PC-3 (cell line): ENCODE measurements at places on chromosomes 12 and 14. TPM values are rescaled to one million over a fixed set of nuclear protein-coding genes. Genes with fewer than 3 reads are reported as not detected.
A peak's percentile ranks its signal among the peaks of the same experiment; 100 is the strongest.

GRCh38 chr12:1044199-1044598 lies 53.2 kb downstream of the ERC1 start:
- H3K4me1 ChIP-seq = peaks cover 53% of the 10 kb centered on the region
- peak; percentile 33 for DNase-seq
- H3K27ac ChIP-seq = peak overlapping the region; percentile 57
- H3K27me3 ChIP-seq = no peaks in the 10 kb centered on the region
- H3K4me3 ChIP-seq = no peak overlapping the region; the same call in 1 of the 2 replicates
- no peaks in the 10 kb centered on the region for H3K36me3 ChIP-seq

- H3K27me3 ChIP-seq = no peaks in the 10 kb centered on the region
- DNase-seq = peak; percentile 98
- H3K4me3 ChIP-seq = no peak overlapping the region; the same call in 1 of the 2 replicates
- 0 out of 2 replicates have a peak, but pooled peaks cover 5% of the 10 kb centered on the region for H3K36me3 ChIP-seq
- peak overlapping the region; percentile 88 for H3K27ac ChIP-seq
Observed at GRCh38 chr12:107344035-107344808, 250.9 kb upstream of the CRY1 start.

DNA sequence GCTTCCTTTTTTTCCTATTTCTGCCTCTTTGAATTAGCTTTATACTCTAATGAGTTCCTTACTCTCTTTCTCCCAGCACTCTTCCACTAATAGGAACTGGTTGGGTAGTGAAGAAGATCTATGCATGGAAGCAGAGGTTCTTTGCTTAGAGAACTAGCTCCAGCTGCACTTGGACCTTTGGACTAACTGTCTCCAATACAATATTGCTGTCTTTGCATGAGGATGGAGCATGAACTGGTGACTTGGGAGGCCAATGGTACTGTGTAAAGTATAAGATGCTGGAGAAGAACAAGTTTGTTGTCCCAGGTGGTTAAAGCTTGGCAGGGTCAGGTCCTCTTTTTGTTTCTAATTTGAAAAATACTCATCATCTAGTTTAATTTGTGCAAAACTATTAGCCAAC lies 2.4 kb upstream of the GLS2 start:
- H3K27me3 ChIP-seq = no peaks in the 10 kb centered on the region
- no peak for DNase-seq
- no peaks in the 10 kb centered on the region for H3K36me3 ChIP-seq

DNA sequence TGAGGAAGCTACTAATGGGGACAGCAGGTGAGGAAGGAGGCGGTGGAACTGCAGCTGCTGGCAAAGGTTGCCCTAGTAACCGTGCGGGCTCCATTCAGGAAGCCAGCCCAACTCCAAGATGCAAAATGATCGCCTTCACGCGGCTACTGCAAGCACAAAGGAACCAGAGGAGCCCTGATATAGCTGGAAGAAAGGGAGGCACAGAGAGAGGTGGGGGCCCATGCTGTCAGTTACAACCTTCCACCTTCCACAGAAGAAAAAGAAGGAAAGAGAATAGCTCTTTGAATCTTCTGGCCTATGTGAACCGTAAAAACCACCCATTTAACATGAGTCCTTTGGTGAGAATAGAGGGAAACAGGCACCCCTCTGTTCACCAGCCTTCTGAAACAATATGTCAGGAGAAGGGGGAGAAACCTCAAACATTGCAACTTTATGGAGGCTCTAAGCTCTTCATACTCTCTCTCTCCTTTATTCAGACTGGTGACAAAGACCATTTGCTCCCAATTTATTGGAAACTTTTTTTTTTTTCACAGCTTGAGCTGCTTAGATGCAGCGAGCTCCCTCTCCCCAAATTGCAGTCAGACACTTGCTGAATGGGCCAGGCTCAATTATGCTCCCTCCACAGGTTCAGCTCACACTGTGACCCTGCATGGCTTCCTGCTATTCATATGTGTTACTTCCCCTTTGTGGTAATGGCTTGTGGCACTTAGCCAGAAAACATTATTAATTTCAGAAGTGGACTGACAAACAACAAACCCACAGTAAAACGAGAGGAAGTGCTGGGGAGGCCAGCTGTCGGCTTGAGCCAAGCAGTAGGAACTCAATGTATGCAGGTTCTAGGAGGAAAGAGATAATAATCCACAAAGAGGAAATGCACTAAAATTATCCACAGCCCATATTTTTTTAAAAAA lies 6.2 kb downstream of the DUSP6 start:
- DNase-seq = peak; percentile 77
- H3K4me1 ChIP-seq = peaks cover 37% of the 10 kb centered on the region
- no peaks in the 10 kb centered on the region for H3K27me3 ChIP-seq

GRCh38 chr12:60522684-60523400 lies 927.0 kb downstream of the SLC16A7 start:
- H3K36me3 ChIP-seq = no peaks in the 10 kb centered on the region
- no peak overlapping the region for H3K4me3 ChIP-seq
- H3K4me1 ChIP-seq = no peaks in the 10 kb centered on the region
- DNase-seq = no peak
- H3K27ac ChIP-seq = no peak overlapping the region
- no peaks in the 10 kb centered on the region for H3K27me3 ChIP-seq

DNA sequence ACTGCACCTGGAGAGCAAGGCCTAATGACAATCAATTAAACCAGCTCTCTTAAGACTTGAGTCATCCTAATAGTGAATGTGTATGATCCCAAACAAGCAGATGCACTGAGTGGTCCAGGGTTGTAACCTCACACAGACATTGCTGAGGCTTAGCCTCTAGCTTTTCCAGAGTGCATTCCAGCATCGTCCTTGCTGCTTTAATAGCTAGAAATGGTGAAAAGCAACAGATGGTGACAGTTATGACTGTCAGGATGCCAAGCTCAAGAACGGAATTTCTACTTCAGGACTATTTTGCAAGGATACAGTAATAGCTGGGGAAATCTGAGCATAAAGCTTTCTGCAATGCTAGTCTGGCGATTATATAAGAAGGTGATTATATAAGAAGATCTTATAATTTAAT lies 34.6 kb downstream of the PTPRR start:
- H3K4me1 ChIP-seq = no peaks in the 10 kb centered on the region
- peaks cover 19% of the 10 kb centered on the region; the same call in 1 of the 2 replicates for H3K27me3 ChIP-seq
- no peak overlapping the region for H3K4me3 ChIP-seq
- no peak overlapping the region for H3K27ac ChIP-seq
- no peaks in the 10 kb centered on the region for H3K36me3 ChIP-seq
- DNase-seq = no peak

GRCh38 chr14:77324289-77324688 lies 3.5 kb downstream of the GSTZ1 start:
- no peaks in the 10 kb centered on the region for H3K27me3 ChIP-seq
- no peak overlapping the region for H3K27ac ChIP-seq
- no peaks in the 10 kb centered on the region for H3K36me3 ChIP-seq
- no peak overlapping the region for H3K4me3 ChIP-seq
- peaks cover 15% of the 10 kb centered on the region for H3K4me1 ChIP-seq

- H3K27ac ChIP-seq = peak overlapping the region; percentile 33
- peak; percentile 35 for DNase-seq
- peaks cover 14% of the 10 kb centered on the region for H3K4me1 ChIP-seq
- no peaks in the 10 kb centered on the region for H3K36me3 ChIP-seq
- no peaks in the 10 kb centered on the region for H3K27me3 ChIP-seq
- no peak overlapping the region for H3K4me3 ChIP-seq
Observed at GRCh38 chr14:103301512-103302354, 32.3 kb upstream of the EIF5 start.

- no peak for DNase-seq
- no peaks in the 10 kb centered on the region for H3K27me3 ChIP-seq
- no peaks in the 10 kb centered on the region for H3K36me3 ChIP-seq
- H3K4me1 ChIP-seq = peaks cover 10% of the 10 kb centered on the region; the same call in 1 of the 2 replicates
- no peak overlapping the region for H3K4me3 ChIP-seq
- H3K27ac ChIP-seq = no peak overlapping the region
Observed at GRCh38 chr14:32602699-32603098, 273.6 kb downstream of the AKAP6 start.

GRCh38 chr14:89750281-89750755 lies 204.2 kb downstream of the EFCAB11 start:
- H3K27ac ChIP-seq = no peak overlapping the region
- H3K36me3 ChIP-seq = no peaks in the 10 kb centered on the region
- H3K4me1 ChIP-seq = no peaks in the 10 kb centered on the region
- H3K4me3 ChIP-seq = no peak overlapping the region

DNA sequence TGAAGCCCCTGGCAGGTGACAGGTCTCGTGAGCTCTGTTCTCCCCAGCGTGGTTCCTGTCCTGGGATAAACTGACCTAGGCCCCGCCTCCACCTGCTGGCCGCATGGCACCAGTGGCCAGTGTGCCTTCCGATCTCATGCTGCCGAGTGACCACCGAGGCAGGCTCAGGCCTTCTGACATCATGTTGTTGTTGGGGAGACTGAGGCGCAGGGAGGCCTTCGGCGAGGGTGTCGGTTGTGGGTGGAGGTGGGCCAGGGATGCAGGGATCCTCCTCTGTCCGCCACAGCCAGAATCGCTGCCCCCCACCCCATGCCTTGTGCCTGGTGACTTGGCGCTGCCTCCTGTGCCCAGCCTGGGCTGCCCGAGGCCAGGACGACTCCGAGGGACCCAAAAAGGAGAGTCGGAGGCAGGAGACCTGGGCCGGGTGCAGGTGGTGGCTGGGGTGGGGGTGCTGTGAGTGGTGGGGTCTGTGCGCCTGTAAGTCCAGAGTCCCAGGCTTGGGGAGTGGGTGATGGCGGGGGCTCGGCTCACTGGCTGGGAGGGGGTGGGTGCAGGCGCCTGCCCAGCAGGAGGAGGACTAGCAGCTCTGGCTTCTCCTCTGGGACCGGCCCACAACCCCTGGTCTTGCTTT lies 24.3 kb downstream of the ASPG start:
- no peak for DNase-seq
- H3K4me3 ChIP-seq = no peak overlapping the region
- H3K36me3 ChIP-seq = no peaks in the 10 kb centered on the region
- no peaks in the 10 kb centered on the region for H3K27me3 ChIP-seq

DNA sequence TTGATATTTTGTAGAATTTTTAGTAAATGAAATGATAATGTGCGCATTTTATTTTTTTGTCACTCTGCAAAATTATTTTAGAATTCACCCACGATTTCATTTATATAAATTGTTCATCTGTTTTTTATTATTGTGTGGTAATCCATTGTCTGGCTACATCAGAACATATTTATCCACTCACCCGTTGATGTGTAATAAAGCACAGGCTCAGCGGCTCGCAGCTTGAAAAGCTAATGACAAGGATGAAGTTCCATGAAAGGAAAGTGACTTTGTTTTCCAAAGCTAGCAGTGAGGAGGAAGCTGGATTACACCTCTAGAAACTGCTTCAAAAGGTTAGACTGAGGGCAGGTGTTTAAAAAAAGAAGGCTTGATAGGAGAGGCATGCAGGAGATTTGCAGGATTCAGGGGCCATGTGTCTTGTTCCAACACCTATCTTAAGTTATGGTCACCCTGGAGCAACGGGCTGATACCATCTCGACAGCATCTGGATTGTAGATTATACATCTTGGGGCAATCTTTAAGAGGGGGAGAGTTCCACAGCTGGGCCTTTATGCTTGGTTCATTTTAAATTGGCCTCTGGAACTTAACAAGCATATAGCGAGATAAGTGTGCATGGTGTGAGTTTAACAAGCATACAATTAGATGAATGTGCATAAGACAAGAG lies 194.1 kb downstream of the TMTC3 start:
- H3K27me3 ChIP-seq = no peaks in the 10 kb centered on the region
- H3K4me1 ChIP-seq = peaks cover 23% of the 10 kb centered on the region
- H3K36me3 ChIP-seq = no peaks in the 10 kb centered on the region
- DNase-seq = no peak
- no peak overlapping the region for H3K4me3 ChIP-seq

DNA sequence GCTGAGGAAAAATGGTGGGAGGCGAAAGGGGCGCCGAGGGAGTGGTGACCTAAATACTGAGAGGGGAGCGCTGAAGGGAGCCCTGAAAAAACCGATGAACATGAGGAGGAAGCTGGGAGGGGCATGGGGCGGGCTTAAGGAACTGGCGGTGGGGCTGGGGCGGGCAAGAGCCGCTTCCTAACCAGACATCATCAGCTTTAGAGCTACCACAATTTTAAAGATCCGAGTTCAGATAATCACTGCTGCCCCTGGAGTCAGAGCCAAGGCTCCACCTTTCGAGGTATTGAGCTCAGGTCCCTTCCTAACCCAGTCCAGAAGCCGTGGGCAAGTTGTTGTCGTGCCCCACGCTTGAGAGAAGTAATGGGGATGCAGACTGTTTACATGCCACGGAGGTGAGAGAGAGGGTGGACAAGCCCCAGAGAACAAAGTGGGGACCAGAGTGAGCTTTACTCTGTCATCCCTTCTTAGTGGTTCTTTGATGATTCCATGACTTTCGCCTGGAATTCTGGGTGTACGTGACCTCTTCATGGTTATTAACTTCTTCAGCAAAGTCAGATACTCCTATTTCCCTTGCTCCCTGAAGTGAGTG lies 393 bp downstream of the ORMDL2 start:
- no peak for DNase-seq
- H3K27me3 ChIP-seq = no peaks in the 10 kb centered on the region
- peaks cover 21% of the 10 kb centered on the region for H3K4me1 ChIP-seq
- H3K27ac ChIP-seq = peak overlapping the region; percentile 47

DNA sequence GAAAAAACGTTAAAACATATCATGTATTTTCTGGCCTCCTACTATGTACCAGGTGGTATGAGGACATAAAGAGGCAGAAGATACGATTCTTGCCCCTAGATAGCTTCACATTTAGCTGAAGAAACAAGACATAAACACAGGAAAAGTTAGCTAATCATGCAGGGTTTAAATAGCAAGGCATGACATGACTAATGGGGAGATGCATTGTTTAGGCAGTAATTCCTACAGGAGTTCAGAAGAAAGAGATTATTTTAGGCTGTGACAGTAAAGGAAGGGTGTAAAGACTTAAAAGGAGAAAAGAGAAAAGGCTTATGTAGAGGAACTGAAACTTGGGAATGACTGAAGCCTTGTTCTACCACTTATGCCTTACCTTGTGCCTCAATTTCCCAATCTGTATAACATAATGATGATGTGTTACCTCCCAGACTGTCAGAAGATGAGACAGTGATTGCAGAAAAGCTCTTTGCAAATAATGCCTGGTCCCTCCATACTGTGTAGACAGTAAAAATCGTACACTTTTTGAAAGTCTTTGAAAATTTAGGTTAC lies 44.4 kb downstream of the PRKCH start:
- peaks cover 35% of the 10 kb centered on the region for H3K4me1 ChIP-seq
- no peak overlapping the region for H3K27ac ChIP-seq
- DNase-seq = no peak
- H3K27me3 ChIP-seq = no peaks in the 10 kb centered on the region
- no peak overlapping the region for H3K4me3 ChIP-seq
- no peaks in the 10 kb centered on the region for H3K36me3 ChIP-seq

- H3K4me1 ChIP-seq = peaks cover 33% of the 10 kb centered on the region
- peaks cover 16% of the 10 kb centered on the region for H3K27me3 ChIP-seq
- no peak overlapping the region for H3K27ac ChIP-seq
- H3K36me3 ChIP-seq = no peaks in the 10 kb centered on the region
- peak; percentile 68 for DNase-seq
Observed at GRCh38 chr12:57242691-57243454, 8.1 kb downstream of the STAC3 start.

The CHST11 gene
- 53.5 and 56.7 TPM in 2 replicates for total RNA-seq

The RIMBP2 gene
- total RNA-seq = not detected in 2 replicates

The CIROP gene
- total RNA-seq = not detected in 2 replicates

The RDH12 gene
- not detected in 2 replicates for total RNA-seq

The KRT82 gene
- total RNA-seq = 0.29 TPM in 1 of 2 replicates, not detected in the other

The FAM90A1 gene
- total RNA-seq = not detected in 2 replicates

The CAPS2 gene
- 5.5 and 8.4 TPM in 2 replicates for total RNA-seq

The IL22 gene
- total RNA-seq = not detected in 2 replicates
